ENCODE measurements at places on chromosomes 7 and 10.

GRCh38 chr7:1065585-1066241, 21.4 kb downstream of the GPR146 start:
- peaks cover 4% of the 10 kb centered on the region for H3K36me3 ChIP-seq
- peak overlapping the region; percentile 40 for H3K4me3 ChIP-seq
- peaks cover 8% of the 10 kb centered on the region for H3K4me1 ChIP-seq
- peak; percentile 72 for DNase-seq
- no peak overlapping the region for H3K27ac ChIP-seq

DNA sequence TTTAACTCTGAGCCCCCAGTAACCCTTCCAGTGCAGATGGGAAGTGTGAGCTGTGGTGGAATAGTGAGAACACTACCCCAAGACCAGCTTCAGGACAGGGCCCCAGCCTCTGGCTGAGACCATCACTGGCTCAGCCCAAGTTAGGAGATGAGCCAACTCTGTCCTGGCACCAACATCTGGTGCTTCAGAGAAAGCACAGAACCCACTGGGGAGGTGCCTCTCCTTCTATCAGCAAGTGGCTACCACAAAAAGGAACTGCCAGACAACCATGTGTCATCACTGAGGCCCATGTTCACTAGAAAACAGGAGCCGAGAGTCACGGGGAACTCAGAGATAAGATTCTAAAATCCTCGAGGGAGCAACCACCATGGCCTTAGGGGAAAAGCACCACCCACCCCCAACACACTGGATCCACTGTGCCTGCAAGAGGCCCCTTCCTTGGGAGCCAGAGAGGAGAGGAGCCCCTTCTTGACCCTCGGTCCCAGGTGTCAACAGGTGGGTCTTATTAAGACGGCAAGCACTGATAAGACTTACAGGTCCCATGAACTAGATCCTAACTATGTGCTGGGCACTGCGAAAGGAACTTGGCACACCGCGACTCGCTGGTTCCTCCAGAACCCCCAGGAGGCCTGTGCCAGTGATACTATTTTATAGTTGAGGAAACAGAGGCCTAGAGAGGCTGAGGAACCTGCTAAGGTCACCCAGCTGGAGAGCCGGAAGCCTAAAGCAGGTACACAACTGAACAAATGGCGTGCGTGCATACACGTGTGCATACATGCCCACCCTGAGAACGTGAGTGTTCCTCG, 102.7 kb downstream of the FAM53B start:
- peak overlapping the region; percentile 99 for H3K27ac ChIP-seq
- DNase-seq = peak; percentile 39
- peaks cover 85% of the 10 kb centered on the region for H3K4me1 ChIP-seq
- peaks cover 31% of the 10 kb centered on the region for H3K36me3 ChIP-seq
- peak overlapping the region; percentile 66 for H3K4me3 ChIP-seq
- H3K27me3 ChIP-seq = no peaks in the 10 kb centered on the region

DNA sequence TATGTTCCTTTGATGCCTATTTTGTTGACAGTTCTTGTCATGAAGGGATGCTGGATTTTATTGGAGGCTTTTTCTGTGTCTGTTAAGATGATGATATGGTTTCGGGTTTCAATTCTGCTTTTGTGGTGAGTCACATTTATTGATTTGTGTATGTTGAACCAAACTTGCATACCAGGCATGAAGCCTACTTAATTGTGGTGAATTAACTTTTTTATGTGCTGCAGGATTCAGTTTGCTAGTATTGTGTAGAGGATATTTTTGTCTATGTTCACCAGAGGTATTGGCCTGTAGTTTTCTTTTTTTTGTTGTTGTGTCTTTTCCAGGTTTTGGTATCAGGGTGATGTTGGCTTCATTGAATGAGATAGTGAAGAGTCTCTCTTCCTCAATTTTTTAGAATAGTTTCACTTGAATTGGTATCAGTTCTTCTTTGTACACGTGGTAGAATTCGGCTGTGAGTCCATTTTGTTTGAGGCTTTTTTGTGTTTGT, 345.9 kb downstream of the KIF20B start:
- H3K4me3 ChIP-seq = no peak overlapping the region
- no peak overlapping the region for H3K27ac ChIP-seq
- H3K27me3 ChIP-seq = no peaks in the 10 kb centered on the region

GRCh38 chr7:139218173-139218572, 12.9 kb upstream of the UBN2 start:
- no peak overlapping the region for H3K27ac ChIP-seq
- H3K36me3 ChIP-seq = no peaks in the 10 kb centered on the region
- no peak for DNase-seq

DNA sequence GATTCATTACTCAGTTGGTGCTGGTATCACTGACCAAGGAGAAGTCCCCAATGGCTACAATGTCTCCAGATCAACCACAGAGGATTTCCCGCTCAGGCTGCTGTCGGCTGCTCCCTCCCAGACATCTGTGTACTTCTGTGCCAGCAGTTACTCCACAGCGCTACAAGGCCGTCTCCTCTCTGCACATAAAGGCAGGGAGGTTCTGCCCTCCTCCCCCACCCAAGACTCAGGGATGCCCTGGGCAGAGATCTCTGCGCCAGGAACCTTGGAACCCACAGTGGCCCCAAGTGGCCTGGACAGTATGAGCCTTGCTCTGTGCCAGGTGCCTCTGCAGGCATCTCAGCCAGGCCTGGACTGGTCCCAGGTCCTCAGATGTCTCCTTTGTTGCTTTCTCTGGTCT, 193.4 kb upstream of the PRSS58 start:
- no peak overlapping the region for H3K27ac ChIP-seq
- peaks cover 30% of the 10 kb centered on the region for H3K27me3 ChIP-seq
- no peak for DNase-seq
- H3K4me1 ChIP-seq = no peaks in the 10 kb centered on the region

GRCh38 chr7:48667407-48667806, 256.9 kb upstream of the CDC14C start:
- H3K27me3 ChIP-seq = no peaks in the 10 kb centered on the region
- no peaks in the 10 kb centered on the region for H3K36me3 ChIP-seq
- no peak overlapping the region for H3K27ac ChIP-seq

DNA sequence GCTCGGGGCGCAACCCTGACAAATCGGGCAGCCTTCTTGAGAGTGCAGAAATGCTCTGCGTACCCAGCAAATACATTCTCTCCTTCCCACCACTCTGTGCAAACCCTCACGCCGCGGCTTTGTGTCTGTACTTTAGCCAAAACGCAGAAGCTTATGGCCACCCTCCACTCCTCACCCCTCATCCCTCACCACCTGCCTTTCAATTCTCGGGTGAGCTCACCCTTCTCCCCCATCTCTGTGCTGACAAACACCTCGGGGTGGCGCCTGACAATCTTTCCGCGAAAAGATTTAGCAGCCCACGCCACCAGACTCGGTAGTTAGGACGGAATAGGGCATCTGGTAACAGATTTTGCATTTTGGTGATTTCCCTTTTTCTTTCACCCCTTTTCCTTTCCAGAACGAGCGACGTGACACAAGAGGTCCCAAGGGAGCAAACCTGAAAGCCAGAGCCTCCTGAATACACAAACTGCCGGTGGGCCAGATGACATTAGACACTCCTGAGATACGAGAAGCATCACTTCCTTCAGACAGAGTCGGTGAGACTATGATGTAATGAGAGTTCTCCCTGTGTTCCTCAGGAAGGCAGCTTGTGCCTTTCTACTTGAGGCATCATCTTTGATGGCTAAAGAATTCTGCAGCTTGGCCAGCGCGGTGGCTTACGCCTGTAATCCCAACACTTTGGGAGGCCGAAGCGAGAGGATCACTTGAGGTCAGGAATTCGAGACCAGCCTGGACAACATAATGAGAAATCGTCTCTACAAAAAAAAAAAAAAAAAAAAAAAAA, 671 bp upstream of the ATAD1 start:
- peaks cover 21% of the 10 kb centered on the region for H3K36me3 ChIP-seq
- peaks cover 39% of the 10 kb centered on the region for H3K4me1 ChIP-seq
- peak; percentile 52 for DNase-seq
- no peaks in the 10 kb centered on the region for H3K27me3 ChIP-seq
- peak overlapping the region; percentile 94 for H3K4me3 ChIP-seq
- H3K27ac ChIP-seq = peak overlapping the region; percentile 95

DNA sequence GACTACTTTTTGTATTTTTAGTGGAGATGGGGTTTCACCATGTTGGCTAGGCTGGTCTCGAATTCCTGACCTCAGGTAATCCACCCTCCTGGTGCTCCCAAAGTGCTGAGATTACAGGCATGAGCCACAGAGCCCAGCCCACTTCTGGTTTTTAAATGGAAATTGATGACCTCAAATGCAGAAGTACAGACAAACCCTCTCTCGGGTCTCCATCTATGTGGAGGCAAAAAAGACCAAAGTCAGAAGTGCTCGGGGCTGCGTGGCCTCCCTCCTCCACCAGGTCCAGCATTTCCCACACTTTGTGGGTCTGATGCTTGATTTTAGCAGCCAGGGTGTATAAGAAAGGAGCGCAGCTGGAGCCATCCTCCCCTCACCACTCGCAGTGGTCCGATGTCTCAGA, 187.3 kb upstream of the AUTS2 start:
- no peaks in the 10 kb centered on the region for H3K36me3 ChIP-seq
- H3K4me3 ChIP-seq = no peak overlapping the region
- peaks cover 6% of the 10 kb centered on the region for H3K4me1 ChIP-seq
- DNase-seq = no peak
- H3K27me3 ChIP-seq = no peaks in the 10 kb centered on the region
- no peak overlapping the region for H3K27ac ChIP-seq

DNA sequence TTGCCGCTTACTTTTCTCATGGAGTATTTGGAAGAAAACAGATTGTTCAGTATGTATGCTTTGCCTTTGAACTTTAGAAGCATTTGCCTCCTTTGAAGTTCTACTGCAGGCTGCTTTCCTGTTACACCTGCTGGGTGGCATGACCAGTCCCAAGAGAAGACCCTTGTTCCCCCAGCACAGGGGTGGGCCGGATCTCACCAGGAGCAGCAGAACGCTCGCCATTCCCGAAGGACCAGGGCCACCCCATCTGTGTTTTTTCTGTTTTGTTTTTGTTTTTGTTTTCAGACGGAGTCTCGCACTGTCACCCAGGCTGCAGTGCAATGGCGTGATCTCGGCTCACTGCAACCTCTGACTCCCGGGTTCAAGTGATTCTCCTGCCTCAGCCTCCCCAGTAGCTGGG, 493.6 kb downstream of the PTPRN2 start:
- H3K4me3 ChIP-seq = no peak overlapping the region
- H3K4me1 ChIP-seq = no peaks in the 10 kb centered on the region
- peaks cover 2% of the 10 kb centered on the region for H3K36me3 ChIP-seq
- no peak for DNase-seq
- H3K27me3 ChIP-seq = no peaks in the 10 kb centered on the region

GRCh38 chr10:71873582-71874211, 22.6 kb upstream of the PSAP start:
- no peaks in the 10 kb centered on the region for H3K4me1 ChIP-seq
- H3K27me3 ChIP-seq = no peaks in the 10 kb centered on the region
- DNase-seq = no peak
- H3K27ac ChIP-seq = no peak overlapping the region
- H3K4me3 ChIP-seq = no peak overlapping the region

DNA sequence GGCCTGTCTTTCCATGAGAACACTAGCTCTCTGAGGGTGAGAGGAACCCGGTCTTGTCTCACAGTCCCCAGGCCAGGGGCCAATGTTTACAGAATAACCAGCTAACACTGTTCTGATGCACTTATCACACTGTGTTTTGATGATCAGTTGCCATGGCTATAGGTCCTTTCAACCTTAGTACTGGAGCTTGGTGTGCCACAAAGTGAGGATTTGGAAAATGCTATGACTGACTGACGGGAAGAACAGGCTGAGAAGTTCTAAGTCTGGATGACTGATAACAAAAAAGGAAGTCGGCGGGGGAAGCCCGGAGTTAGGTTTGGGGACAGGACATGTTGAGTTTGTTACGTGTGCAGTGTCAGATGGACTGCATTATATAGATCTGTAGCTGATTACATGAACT, 141.8 kb downstream of the CTTNBP2 start:
- H3K4me3 ChIP-seq = no peak overlapping the region
- H3K36me3 ChIP-seq = no peaks in the 10 kb centered on the region
- no peak for DNase-seq
- H3K4me1 ChIP-seq = no peaks in the 10 kb centered on the region

- H3K27me3 ChIP-seq = no peaks in the 10 kb centered on the region
- H3K36me3 ChIP-seq = peaks cover 4% of the 10 kb centered on the region
- peak overlapping the region; percentile 92 for H3K27ac ChIP-seq
- peak; percentile 53 for DNase-seq
- peaks cover 29% of the 10 kb centered on the region for H3K4me1 ChIP-seq
Measured at GRCh38 chr10:11863353-11864109, 40.4 kb downstream of the PROSER2 start.

DNA sequence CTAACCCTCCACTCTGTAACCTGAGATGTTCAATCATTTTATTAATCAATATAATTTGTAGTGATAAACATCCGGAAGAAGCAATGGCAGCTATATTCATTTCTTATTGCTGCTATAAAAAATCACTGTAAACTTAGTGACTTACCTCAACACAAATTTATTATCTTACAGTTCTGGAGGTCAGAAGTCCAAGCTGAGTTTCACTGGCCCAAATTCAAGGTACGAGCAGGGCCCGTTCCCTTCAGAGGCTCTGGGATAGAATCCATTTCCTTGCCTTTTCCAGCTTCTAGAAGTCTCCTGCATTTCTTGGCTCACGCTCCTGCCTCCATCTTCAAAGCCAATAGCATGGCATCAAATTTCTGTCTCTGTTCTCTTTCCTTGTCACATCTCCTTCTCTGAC, 279.5 kb upstream of the SP8 start:
- H3K27me3 ChIP-seq = peaks cover 17% of the 10 kb centered on the region
- no peak overlapping the region for H3K27ac ChIP-seq
- no peak overlapping the region for H3K4me3 ChIP-seq

DNA sequence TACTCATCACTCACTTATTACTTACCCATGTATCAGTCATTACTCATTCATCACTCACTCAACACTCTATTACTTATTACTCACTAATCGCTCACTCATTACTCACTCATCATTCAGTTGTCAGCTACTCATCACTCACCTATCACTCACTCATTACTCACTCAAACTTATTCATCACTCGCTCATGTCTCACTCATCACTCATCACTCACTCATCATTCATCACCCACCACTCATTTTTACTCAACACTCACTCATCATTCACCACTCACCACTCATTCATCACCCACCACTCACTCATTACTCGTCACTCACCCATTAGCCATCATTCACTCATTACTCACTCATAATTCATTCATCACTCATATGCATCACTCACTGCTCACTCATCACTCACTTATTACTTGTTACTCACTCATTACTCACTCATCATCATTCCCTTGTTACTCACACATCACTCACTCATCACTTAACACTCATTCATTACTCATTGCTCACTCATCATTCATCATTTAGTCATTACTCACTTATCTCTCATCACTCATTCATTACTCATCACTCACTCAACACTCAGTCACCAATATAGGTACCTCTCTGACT, 237.9 kb downstream of the ADARB2 start:
- no peaks in the 10 kb centered on the region for H3K36me3 ChIP-seq
- no peak overlapping the region for H3K27ac ChIP-seq
- H3K4me1 ChIP-seq = no peaks in the 10 kb centered on the region
- H3K4me3 ChIP-seq = no peak overlapping the region

GRCh38 chr10:132986576-132986975, 44.2 kb upstream of the CFAP46 start:
- no peak overlapping the region for H3K4me3 ChIP-seq
- no peak for DNase-seq
- H3K4me1 ChIP-seq = no peaks in the 10 kb centered on the region
- no peaks in the 10 kb centered on the region for H3K27me3 ChIP-seq
- H3K36me3 ChIP-seq = no peaks in the 10 kb centered on the region

GRCh38 chr7:77917500-77918262, 119.1 kb downstream of the PHTF2 start:
- DNase-seq = no peak
- no peak overlapping the region for H3K27ac ChIP-seq
- H3K36me3 ChIP-seq = peaks cover 13% of the 10 kb centered on the region
- H3K4me1 ChIP-seq = peaks cover 7% of the 10 kb centered on the region
- no peaks in the 10 kb centered on the region for H3K27me3 ChIP-seq

- no peak overlapping the region for H3K4me3 ChIP-seq
- DNase-seq = no peak
- H3K36me3 ChIP-seq = no peaks in the 10 kb centered on the region
- no peak overlapping the region for H3K27ac ChIP-seq
- H3K4me1 ChIP-seq = no peaks in the 10 kb centered on the region
Measured at GRCh38 chr10:33309406-33309805, 25.1 kb downstream of the NRP1 start.

Data from central memory CD8-positive, alpha-beta T cell (primary cell).